ENCODE measurements at places on chromosomes 6 and 20.

DNA sequence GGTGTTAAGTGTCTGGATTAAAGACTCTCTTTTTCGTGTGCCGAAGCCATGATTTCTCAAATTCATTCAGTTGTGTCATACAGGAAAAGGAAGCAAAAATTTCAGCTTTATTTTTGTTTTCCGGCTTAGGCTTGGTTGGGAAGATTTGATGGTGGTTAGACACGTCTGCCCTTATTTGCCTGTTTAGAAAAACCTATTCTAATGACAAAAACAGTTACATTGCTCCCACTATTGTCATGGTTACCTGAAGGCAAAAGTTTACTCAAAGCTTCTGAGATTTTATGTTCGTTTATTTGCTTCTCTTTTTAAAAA, 982 bp downstream of the DNAJC5 start:
- no peak for DNase-seq

GRCh38 chr6:165751486-165751885, 88.4 kb upstream of the PDE10A start:
- no peak for DNase-seq

GRCh38 chr6:15171026-15171425, 74.8 kb upstream of the JARID2 start:
- DNase-seq, result no peak

- no peak for DNase-seq
Observed at GRCh38 chr6:166529586-166529985, 56.9 kb downstream of the RAMACL start.

GRCh38 chr20:21804802-21805201, 99.3 kb downstream of the PAX1 start:
- no peak for DNase-seq

DNA sequence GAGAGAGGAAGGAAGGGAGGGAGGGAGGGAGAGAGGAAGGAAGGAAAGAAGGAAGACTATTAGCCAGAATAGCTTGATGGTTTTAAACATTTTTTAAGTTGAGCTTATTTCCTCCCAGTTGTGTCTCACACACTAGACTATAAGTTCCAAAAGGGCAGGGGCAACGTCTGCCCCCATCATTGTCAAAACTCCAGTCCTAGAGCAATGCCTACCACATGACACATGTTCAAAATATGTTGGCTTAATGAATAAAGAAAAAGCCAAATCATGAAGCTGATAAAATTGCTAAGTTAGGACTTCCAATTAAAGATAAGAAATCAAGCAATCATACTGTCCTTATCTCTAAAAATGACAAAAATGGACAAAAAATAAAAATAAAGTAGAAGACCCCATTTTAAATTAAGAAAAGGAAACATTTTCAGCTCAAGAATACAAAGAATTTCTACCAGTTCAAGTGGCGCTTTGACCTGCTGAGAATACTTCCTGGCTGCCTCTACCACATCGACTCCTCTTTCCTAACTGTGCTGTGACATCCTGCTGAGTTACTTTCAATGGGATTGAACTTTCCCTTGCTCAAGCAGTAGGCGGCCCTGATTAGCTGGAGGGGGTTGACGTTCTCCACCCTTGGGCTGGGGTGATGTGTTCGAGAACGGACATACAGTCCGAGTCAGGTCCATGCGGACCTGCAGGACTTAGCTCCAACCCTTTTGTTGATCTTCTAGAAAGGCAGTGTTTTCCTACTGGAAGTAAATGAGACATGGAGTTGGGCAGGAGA, 283.9 kb upstream of the FOXQ1 start:
- no peak for DNase-seq

GRCh38 chr20:58078741-58079522, 149.5 kb downstream of the ANKRD60 start:
- DNase-seq, result peak; percentile 78

GRCh38 chr6:56079751-56080540, 167.4 kb downstream of the COL21A1 start:
- DNase-seq, result no peak

- DNase-seq, result peak; percentile 47
Observed at GRCh38 chr20:45342855-45343531, 5.2 kb downstream of the SDC4 start.

- DNase-seq, result no peak
Observed at GRCh38 chr20:34532756-34533155, 16.5 kb downstream of the DYNLRB1 start.

DNA sequence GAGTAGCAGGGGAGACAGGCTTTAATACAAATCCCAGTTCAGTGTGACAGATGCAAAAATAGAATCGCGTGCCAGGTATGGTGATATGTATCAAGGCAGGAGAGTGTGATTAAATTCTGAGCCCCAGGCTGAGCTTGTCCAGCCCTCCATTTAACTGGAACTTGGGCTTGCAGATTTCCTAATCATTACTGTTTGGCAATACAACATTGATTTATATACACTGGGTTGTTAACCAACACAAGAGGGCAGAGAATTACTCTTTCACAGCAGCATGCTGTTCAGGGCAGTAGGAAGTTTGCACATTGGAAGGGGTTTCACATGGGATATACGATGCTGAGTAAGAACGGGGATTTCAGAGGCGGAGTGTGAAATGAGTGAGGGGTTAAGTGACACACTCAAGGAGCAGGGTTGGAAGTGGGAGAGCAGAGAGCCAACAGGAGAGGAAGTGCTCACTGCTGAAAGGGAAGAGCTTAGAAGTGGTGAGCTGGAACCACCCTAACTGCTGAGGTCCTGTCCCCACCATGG, 70.8 kb upstream of the ATXN1 start:
- no peak for DNase-seq

GRCh38 chr6:305371-306206, 13.3 kb downstream of the DUSP22 start:
- no peak for DNase-seq

- DNase-seq, result no peak
Observed at GRCh38 chr6:32146287-32146686, 5.5 kb downstream of the PRRT1 start.

- DNase-seq, result peak; percentile 93
Observed at GRCh38 chr6:37244430-37245310, 12.9 kb upstream of the TBC1D22B start.

- peak; percentile 4 for DNase-seq
Observed at GRCh38 chr6:52904562-52905279, 4.8 kb downstream of the GSTA3 start.

DNA sequence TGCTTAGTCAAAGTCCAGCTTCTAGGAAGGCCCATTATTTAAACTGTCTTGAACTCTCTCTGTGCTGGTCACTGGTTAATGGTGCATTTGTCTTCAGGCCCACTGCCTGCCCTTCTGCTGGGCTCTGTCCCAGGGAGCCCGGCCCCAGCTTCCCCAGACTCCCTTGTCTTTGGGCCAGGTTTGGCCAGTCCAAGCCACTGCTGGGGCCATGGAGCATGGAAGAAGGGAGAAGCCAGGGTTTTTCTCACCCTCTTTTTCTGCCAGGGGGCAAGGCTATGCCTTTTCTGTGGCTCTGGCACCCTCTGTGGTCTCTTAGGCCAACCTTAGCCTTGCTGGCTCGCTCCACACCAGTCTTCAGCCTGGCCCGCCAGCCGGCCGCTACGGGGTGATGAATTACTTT, 390.0 kb upstream of the SULF2 start:
- DNase-seq, result no peak

GRCh38 chr20:43238833-43239232, 49.1 kb upstream of the PTPRT start:
- DNase-seq, result no peak

- DNase-seq, result no peak
Observed at GRCh38 chr6:66051812-66052211, 344.8 kb upstream of the EYS start.

DNA sequence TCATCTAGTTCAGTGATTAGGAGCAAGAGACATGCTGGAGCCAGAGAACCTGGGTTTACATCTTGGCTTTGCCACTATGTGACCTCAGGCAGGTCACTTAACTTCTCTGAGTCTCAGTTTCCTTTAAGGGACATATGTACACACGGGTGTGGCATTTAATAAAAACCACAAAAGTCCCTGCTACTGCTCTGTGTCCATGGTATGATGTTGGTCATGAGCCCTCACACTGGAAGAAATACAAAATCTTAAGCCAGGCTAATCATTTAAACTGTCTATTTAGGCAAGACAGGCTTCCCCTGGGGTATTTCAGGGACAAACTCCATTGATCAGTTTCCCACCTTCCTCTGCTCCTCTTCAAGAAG, 12.9 kb upstream of the PTGIS start:
- DNase-seq, result no peak

DNA sequence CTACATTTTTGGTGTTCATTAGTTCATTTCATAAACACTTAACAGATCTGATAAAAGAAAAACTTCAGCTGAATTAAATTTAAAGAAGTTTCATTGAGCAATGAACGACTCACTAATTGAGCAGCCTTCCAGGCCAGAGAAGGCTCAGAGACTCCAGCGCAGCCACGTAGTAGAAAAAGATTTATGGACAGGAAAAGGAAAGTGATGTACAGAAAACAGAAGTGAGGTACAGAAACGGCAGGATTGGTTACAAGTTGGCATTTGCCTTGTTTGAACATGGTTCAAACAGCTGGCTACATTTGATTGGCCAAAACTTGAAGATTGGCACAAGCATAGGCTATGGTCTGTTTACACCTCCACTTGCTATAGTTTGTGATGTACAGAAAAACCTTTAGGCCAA, 166.3 kb upstream of the DTNBP1 start:
- no peak for DNase-seq

- no peak for DNase-seq
Observed at GRCh38 chr20:49252556-49253350, 25.1 kb downstream of the ZNFX1 start.

DNA sequence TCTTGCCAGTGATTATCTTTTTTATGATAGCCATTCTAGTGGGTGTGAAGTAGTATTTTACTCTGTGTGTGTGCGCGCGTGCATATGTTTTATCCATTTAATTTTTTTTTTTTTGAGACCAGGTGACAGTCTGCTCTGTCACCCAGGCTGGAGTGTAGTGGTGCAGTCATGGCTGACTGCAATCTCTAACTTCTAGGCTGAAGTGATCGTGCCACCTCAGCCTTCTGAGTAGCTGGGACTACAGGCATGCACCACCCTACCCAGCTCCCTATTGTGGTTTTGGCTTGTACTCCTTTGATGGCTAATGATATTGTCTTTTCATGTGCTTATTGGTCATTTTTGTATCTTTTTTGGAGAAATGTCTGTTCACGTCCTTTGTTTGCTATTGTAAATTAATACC, 33.3 kb downstream of the ITCH start:
- no peak for DNase-seq

DNA sequence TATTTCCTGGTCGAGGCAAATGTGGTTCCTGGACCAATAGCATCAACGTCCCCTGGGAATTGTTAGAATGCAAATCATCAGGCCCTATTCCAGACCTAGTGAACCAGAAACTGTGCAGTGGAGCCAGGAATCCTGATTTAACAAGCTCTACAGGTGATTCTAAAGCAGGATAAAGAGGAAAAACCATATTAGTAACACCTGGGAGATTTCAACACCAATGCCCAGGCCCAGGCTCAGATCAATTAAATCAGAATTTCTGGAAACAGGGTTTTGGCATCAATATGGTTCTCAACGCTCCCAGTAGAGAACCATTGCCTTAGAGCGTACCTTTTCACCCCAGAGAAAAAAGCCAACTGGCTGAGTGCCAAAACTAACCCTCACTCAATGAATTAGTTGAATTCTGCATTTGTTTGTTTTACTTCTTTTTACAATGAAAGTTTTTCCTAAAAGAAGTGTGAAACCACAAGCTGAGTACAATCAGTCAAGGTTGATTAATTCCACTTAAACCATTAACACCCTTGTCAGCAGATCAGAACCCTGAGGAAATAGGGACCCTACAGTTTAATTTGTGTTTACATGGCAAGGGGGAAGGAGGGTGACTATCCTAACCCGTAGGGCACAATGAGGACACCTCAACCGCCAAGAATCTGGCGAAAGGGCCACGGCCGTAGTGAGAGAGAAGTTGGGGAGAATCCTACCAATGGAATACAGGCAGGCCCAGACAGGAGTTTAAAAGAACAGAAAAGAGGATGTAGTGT, 34.9 kb upstream of the LOC128125822 start:
- DNase-seq, result no peak

DNA sequence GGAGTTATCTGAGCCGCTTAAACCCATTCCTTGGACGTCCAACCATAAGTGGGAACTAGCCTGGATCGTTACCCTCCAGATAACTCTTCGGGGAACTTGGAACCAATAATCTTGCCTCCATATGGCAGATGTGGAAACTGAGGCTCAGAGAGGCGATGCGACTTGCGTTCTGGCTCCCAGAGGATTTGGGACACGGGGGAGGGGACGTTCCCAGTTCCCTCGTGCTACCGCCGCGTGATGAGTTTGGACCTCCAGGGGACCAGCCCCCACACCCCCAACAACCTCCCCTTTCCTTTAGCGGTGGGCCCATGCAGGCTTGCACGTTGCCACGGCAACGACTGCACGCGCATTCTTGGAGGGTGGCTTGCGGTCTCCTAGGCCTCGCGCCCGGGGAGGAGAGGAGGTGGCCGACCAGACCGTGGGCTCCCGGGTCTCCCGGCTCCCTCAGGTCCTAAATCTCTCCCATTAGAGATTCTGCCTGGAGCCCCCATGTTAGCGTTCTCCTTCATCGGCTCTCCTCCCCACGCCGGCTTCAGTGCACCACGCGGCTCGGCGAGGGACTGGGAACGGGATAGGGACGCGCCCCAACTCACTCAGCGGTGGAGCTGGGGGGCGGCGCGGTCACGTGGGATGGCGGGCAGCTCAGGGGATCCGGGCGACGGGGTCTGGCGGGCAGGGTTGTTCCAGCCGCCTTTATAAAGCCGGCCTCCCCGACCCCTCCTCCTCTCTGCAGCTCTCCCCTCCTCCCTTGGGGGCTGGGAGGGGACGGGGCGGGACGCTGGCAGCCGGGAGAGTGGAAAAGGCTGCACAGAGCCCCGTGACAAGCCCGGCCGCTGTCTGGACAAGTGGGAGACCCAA, at the start of gene PLTP:
PLTP (minus strand) TSS at position 670 of the 858 bp plus-strand sequence. CDS start 703 bp downstream, outside the sequence.
- peak; percentile 76 for DNase-seq

GRCh38 chr6:40563111-40563510, 24.1 kb downstream of the LRFN2 start:
- DNase-seq, result no peak

- no peak for DNase-seq
Observed at GRCh38 chr6:11380969-11381744, 148.7 kb upstream of the NEDD9 start.

- no peak for DNase-seq
Observed at GRCh38 chr6:138818496-138819194, 22.8 kb downstream of the ECT2L start.

GRCh38 chr6:3843379-3844096, 5.6 kb upstream of the FAM50B start:
- peak; percentile 62 for DNase-seq

- no peak for DNase-seq
Observed at GRCh38 chr6:13238640-13239216, 89.6 kb downstream of the TBC1D7 start.

DNA sequence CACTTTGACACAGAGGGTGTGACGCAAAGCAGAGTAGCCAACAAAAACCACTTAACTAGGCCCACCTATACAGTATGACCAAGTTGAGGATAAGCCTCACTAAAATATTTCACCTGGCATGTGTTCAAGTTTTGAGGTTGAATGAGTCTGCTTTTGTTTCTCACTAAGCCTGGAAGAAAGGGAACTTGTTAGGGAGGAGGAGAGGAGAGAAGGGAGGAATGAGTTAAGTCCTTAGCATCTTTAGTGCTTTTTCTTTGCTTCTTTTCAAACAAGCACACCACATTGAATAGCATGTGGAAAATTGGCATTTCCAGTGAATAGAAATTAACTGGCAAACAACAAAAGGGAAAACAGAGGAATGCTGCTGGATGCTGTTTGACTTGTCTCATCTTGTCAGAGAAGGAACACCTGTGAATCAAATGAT, 461.9 kb downstream of the GJA1 start:
- no peak for DNase-seq

GRCh38 chr20:24166412-24166811, 177.8 kb upstream of the GGTLC1 start:
- DNase-seq, result no peak
